GM19239 (cell line): ENCODE measurements at places on chromosomes 13 and 19.

GRCh38 chr19:35991731-35992450 is 3.1 kb upstream of the SDHAF1 start:
- DNase-seq: no peak

GRCh38 chr19:33688171-33688992 is 66.6 kb downstream of the CHST8 start:
- DNase-seq: no peak

GRCh38 chr19:52191389-52191788 is 1.5 kb downstream of the PPP2R1A start:
- no peak for DNase-seq

DNA sequence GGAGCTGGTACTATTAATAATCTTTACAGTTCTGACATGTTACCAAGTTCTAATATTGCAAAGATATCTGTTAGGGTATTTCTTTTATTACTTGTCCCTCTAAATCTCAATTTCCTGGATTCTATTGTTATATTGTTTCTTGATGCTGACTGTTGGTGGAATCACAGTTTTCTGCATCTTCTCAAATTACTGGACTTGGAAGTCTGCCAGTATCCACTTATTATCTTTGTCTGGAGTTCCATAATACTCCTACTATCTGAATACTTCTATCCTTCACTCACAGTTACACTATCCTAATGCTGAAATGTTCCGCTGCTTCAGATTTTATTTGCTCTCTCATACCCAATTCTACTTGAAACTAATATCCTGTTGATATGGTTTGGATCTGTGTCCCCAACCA is 1985.7 kb upstream of the PRR20A start:
- no peak for DNase-seq

GRCh38 chr19:35265126-35265899 is 3.4 kb upstream of the USF2 start:
- no peak for DNase-seq

DNA sequence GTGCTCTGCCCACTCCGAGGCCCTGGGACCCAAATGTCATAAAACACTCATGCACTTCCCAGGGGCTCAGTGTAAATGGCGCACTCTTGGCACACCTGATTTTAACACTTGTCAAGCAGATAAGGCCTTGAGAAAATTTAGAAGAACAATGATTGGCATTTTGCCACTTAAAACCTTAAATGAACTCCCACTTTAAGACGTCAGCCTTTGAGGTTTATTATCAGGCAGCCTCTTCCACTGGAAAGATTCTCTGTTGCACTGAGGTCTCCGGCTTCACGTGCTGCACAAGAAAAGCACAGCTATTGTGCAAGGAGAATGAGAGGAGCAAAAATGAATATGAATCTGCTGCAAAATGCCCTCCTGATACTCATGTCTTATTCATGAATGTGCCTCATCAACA is 38.5 kb upstream of the ATP11A start:
- no peak for DNase-seq

- DNase-seq: no peak
Measured at GRCh38 chr13:23678795-23679194, 108.6 kb downstream of the TNFRSF19 start.

DNA sequence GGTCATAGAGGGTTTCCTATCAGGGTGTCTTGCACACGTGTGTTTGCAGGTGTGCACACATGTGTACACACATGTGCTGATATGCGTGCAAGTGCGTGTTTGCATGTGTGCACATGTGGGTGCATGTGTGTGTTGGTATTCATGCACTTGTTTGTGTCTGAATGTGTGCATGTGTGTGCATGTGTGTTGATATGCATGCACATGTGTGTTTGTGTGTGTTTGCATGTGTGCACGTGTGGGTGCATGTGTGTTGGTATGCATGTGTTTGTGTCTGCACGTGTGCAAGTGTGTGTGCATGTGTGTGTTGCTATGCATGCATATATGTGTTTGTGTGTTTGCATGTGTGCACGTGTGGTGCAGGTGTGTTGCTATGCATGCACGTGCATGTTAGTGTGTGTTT is 150.5 kb downstream of the SOX1 start:
- DNase-seq: no peak

DNA sequence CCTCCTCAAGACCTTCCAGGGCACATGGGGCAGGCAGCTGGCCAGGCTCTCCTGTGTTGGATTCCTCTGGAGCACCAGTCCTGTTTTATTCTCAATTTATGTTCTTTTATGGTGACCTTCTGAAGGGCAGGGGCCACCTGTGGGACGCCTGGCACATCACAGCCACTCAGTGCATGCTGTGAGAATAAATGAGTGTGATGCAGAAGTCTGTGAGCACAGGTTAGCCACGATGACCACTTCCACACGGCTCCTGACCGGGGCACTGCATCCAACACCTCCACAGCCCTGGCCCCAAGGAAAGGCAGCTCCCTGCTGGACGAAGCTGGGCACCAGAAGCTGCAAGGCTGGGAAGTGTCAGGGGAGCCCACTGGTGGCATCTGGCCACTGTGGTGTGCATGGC is 122.8 kb downstream of the CRYL1 start:
- no peak for DNase-seq

- no peak for DNase-seq
Measured at GRCh38 chr13:109345433-109345941, 440.9 kb downstream of the IRS2 start.

DNA sequence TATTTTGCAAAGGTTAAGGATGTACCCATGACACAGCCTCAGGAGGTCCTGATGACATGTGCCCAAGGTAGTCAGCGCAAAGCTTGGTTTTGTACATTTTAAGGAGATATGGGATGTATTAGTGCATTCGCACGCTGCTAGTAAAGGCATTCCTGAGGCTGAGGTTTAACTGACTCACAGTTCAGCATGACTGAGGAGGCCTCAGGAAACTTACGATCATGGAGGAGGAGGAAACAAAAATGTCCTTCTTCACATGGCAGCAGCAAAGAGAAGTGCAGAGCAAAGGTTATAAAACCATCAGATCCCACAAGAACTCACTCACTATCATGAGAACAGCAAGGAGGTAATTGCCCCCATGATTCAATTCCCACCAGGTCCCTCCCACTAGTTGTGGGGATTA is 1017.4 kb downstream of the EFNB2 start:
- no peak for DNase-seq

GRCh38 chr13:88958821-88959220 is 1287.7 kb downstream of the SLITRK5 start:
- DNase-seq: no peak

- no peak for DNase-seq
Measured at GRCh38 chr13:23544668-23545067, 25.5 kb upstream of the TNFRSF19 start.

DNA sequence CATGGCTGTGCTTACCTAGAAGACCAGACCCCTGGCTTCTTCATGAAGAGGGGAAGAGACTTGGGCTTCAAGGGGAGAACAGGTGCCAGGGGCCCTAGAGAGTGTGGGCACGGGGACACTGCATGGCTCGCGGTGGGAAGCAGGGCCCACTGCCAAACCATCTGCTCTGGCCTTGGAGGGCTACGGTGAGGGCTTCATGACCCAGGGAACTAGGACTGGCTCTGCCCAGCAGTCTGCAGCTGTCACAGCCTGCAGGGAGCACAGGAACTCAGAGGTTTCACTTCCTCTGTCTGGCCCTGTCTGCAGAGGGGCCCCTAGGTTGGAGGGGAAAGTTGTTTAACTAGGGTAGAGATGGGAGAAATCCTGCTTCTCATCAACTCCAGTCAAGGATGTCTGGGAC is 4.3 kb downstream of the ERCC1 start:
- peak; percentile 82 for DNase-seq

DNA sequence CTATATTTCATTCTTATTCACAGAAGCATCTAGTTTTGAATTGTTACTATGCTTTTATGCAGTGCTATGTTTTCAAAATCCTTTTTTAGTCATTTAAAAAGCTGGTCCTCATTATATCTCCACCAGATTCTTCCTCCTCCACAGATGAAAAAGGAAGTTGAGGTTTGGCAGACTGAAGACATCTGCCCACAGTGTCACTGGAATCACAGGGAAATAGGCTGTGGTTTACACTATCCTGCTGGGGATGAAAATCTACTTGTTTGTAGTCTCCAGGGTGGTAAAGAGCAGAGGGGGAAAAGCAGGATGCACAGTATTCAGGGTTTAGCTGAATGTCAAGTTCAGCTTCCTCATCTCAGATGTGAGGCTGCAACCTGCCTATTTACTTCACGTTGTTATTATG is 351.2 kb downstream of the DNAJC15 start:
- no peak for DNase-seq

DNA sequence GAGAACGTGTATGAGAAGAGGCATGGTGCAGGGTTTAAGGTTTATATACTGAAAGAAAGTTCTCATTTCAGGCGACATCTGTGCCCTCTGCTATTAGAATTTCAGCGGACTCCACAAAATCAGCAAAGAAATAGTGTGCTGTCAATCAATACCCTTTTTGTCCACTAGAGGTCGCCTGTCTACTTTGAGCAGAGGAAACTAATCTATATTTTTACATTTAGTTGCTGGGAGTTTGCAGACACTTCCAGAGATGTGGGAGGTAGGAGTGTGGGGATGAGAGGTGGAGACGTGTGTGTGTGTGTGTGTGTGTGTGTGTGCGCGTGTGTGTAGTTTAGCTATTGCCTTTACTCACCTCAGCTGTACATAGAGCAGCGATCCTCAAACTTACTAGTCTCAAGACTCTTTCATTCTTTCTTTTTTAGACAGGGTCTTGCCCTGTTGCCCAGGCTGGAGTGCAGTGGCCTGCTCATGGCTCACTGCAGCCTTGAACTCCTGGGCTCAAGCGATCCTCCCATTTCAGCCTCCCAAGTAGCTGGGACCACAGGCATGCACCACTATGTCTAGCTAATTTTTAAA is 9.7 kb downstream of the INAFM1 start:
- DNase-seq: no peak

- no peak for DNase-seq
Measured at GRCh38 chr13:87129602-87130300, 541.4 kb upstream of the SLITRK5 start.

GRCh38 chr13:29165216-29165615 is 345.1 kb downstream of the MTUS2 start:
- DNase-seq: no peak

GRCh38 chr13:106115081-106115480 is 420.4 kb downstream of the EFNB2 start:
- DNase-seq: no peak

GRCh38 chr13:73492811-73493210 is 434.0 kb downstream of the KLF5 start:
- no peak for DNase-seq

DNA sequence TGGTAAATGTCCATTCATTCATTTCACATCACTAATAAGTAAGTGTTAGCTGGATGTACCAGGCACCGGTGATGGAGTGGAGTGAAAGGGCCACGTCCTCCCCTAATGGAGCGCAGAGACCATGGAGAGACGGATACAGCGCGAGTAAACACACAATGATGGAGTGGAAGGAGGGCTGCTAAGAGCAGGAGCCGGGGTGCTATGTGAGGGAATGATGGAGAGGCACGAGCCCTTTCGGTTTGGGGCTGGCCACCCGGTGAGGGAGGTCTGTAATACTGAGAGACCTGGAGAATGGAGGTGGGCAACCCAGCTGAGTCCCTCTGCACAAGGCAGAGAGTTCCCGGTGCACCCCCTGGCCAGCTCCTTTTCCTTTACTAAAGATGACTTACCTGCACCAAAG is 53.7 kb downstream of the PEPD start:
- DNase-seq: no peak

- DNase-seq: no peak
Measured at GRCh38 chr13:44022196-44022595, 142.5 kb downstream of the LACC1 start.

DNA sequence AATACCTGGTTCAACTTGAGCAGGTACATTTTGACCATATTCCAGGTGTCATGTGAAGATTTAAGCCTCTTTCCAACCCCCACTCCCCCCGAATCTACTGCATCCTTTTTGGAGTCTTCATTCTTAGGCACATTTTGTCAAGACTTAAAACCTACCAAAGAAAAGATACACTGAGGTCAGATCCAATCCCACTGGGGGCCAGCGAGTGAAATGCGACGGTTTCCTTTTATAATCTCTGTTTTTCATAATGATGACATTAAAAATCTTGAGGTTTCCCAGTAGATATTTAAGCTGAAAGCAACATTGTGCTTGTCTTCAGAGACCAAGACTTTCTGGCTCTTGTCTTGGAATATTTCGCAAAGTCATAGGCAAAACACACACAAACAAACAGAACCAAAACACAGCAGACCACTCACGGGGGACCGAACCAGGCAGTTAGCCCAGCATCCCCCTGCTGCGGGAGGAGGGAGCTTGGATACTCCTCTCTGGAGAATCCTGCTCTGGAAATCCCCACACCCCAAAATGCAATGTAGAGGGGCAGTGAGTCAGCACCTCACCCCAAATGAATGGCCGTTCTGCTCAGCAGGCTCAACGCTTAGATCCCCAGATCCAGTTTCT is 506 bp upstream of the GAS6 start:
- no peak for DNase-seq

GRCh38 chr13:110535526-110535925 is 26.0 kb downstream of the RAB20 start:
- no peak for DNase-seq

- DNase-seq: no peak
Measured at GRCh38 chr13:25973576-25973975, 78.2 kb downstream of the SHISA2 start.

DNA sequence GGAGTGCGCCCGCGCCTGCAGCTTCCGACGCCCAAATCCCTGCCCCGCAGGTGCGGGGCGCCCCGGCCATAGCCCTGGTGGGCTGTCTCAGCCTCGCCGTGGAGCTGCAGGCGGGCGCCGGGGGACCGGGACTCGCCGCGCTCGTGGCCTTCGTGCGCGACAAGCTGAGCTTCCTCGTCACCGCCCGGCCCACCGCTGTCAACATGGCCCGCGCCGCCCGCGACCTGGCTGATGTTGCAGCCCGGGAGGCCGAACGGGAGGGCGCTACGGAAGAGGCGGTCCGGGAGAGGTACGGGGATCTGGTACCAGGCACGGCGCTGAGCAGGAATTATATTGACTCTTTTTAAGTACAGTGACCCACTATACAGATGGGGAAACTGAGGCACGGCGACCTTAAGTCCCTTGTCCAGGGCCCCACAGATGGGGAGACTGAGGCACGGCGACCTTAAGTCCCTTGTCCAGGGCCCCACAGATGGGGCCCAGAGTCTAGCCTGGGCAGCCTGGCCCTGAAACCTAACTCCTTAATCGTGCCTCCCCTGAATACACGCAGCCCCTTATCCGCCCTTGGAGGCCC is 586 bp downstream of the MRI1 start:
- peak; percentile 65 for DNase-seq

- no peak for DNase-seq
Measured at GRCh38 chr13:103063376-103063775, 2.8 kb downstream of the SLC10A2 start.

- peak; percentile 27 for DNase-seq
Measured at GRCh38 chr13:95494082-95494681, 58.3 kb upstream of the CLDN10 start.

- no peak for DNase-seq
Measured at GRCh38 chr13:46088821-46089562, 15.8 kb downstream of the CPB2 start.

- no peak for DNase-seq
Measured at GRCh38 chr13:78599645-78600279, 3.6 kb downstream of the POU4F1 start.

- no peak for DNase-seq
Measured at GRCh38 chr13:107141767-107142166, 573.8 kb upstream of the ARGLU1 start.
